Stimulated activated CD4-positive, alpha-beta T cell treated with anti-CD3 and anti-CD28 coated beads, Interleukin-12 subunit alpha, Interleukin-12 subunit beta, amount 100 ng/mL, for 48 hours (primary cell): ENCODE measurements at places on chromosomes 5 and 9.

DNA sequence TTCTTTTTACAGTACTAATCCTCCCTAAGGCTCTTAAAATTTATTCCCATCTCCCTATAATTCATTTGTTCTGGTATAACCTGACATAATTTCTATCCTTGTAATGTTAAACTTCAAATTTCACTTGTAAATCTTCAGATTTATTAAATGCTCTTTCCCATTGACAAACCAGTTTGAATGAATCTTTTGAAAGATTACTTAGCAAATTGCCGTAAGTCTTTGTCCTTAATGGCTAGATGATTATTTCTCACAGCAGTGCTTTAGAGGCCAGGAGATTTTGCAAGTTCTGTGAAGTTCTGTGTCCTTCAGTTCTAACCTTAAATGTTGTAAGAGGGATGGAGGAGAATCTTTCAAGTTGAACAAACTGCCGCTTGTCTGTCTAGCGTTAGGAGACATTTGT lies 4.2 kb downstream of the SLC44A1 start:
- no peak for DNase-seq

GRCh38 chr5:39080597-39081204 lies 6.5 kb upstream of the RICTOR start:
- no peak for DNase-seq

DNA sequence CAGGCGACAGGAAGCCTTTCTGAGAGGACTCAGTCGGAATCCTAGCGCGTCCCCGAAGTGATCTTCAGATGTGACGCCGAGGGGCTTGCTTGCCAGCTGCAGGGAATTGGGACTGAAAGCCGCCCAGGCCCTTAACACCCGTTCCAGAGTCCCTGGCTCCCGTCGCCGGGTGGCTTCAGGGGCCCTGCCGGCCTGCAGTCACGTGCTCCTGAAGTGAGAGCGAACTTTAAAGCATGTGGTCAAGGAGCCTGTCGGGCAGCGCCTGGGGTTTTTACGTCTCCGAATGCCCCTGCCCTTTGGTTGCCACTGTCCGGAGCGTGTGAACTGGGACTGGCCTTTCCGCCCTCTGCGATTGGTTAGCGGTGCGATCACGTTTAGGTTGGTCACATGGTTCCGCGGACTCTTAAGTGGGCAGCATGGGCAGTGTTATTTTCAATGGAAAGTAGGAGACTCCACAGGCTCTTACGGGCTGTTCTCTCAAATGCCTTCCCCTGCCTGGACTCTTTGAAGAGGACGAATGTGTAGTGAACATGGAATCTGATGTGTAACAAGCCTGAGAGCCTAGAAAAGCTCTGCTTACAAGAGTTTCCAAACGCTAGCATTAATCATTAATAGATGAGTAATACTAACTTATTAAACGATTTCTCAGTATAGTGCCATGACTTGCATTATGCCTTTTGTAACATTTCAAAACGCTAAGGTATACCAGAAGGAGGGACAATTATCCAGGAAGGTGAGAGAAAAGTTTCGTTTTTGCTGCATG lies 1.9 kb downstream of the VLDLR start:
- no peak for DNase-seq

DNA sequence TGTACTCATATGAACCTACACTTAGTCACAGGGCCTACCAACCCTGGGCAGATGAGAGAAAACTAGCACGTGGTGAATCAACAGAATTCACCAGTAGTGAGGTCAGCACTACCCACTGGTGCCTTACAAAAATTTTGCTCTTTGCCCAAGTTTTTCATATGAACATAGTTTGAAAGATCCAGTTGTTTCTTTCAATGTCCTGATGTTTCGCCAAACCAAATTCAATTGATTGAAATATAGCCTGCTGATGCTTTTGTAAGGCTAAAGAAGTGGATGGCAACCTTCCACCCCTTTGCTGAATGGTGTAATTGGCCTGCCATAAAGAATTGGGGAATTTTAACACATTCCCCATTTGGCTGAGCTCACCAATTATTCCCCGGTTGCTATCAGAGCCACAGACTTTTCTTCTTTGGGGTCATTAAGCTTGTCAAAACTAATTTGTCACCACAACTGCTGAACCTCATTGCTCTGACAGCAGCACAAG lies 339.2 kb downstream of the GLIS3 start:
- DNase-seq = no peak

DNA sequence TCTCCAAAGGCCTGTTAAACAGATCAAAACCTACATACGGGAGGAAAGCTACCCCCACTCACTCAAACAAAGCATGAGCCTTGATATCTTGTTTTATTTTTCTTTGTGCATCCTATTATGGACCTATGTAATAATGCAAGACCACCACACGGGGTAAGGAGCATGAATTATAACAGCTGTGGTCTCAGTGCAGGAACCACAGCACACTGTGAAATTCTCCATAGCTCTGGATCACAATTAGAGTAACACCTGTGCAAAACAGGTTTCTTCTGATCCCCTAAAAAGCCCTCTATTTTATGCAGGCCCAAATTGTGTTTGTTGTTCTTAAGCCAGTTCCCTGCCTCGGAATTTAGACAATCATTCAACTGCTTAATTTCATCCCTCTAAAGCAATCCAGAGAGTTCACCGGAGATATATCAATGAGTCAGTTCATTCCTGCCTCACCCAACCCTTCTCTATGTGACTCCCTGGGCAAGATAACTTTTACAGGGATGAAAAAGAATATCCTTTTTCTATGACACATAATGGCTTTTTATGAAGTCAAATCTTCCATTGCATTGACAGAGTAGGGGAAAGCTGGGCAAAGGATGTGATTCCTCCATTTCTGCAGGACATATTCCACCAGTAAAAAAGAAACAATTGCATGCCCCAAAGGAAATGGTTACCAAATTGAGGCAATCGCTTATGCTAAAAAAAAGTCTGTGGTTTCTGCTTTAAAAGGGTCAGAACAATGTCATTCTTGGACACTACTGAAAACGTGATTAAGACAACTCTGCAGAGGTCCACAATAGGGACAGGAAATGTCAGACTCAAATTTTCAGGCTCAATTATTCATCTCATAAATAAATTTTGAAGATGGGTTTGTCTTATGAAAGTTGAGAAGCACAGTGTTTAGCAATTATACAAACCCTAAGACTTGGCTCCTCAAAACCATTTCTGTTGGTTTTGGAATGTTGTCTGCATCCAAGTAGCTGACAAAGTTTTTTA lies 41.6 kb upstream of the FST start:
- no peak for DNase-seq

- no peak for DNase-seq
These were observed 43.8 kb downstream of the PRR16 start for GRCh38 chr5:120507800-120508463.
